Mesendoderm (in vitro differentiated cells): ENCODE measurements at places on chromosomes 5 and 9.

- DNase-seq: no peak
These were observed 2.6 kb downstream of the HDAC3 start for GRCh38 chr5:141633871-141634561.

- DNase-seq: no peak
These were observed 585.3 kb upstream of the GRAMD2B start for GRCh38 chr5:125837866-125838265.

- no peak for DNase-seq
These were observed 7.6 kb upstream of the AOPEP start for GRCh38 chr9:94718936-94719335.

GRCh38 chr5:113187906-113188305 is 211.3 kb downstream of the DCP2 start:
- no peak for DNase-seq

GRCh38 chr5:177538876-177539275 is 15.5 kb downstream of the FAM193B start:
- no peak for DNase-seq

- no peak for DNase-seq
These were observed 36.1 kb upstream of the ISL1 start for GRCh38 chr5:51347157-51347556.

- no peak for DNase-seq
These were observed 9.8 kb upstream of the MIER3 start for GRCh38 chr5:56961746-56962145.

DNA sequence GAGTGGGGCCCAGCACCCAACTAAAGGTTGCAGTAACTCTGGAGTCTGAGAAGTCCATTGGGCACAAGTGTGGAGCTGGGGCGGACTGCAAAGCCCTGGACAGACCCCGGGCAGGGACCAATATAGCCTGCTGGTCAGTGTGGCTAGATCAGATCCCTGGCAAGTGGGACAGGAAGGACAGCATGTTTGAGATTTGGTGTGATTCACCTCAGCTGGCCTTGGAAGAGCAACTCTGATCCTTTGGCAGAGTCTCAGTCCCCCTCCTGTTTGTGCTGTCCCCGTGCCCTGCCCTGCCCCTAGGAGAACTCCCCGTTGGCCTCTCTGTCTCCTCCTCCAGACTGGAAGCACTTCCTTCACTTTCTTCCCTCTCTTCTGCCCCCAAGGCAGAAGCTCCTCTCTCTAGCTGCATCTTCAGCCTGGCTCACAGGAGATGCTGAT is 255.3 kb downstream of the FSTL4 start:
- peak; percentile 57 for DNase-seq

DNA sequence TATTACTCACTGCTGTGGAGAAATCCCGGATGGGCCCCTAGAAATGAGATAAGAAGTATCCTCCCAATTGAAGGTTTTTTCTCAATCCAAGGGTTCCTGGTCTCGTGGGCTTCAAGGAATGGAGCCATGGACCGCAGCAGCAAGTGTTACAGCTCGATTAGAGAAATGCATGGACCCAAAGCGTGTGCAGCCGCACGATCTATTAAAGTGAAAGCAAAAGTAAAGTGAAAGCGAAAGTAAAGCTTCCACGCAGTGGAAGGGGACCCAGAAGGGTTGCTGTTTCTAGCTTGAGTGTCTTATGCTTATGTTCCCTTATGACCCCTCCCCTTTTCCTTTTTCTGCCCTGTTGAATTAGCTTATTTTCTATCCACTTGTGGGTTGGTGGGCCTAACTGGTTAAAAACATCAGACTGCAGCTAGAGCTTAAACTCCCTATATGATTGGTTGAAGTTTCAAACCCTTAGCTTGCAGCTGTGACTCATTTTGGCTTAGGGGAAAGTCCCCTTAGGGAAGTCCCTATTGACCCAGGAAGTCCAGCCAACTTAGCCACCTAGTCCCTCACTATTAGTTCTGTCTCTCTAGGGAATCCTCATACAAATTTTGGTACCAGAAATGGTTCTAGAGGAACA is 1111.8 kb downstream of the TAF11L14 start:
- DNase-seq: no peak

DNA sequence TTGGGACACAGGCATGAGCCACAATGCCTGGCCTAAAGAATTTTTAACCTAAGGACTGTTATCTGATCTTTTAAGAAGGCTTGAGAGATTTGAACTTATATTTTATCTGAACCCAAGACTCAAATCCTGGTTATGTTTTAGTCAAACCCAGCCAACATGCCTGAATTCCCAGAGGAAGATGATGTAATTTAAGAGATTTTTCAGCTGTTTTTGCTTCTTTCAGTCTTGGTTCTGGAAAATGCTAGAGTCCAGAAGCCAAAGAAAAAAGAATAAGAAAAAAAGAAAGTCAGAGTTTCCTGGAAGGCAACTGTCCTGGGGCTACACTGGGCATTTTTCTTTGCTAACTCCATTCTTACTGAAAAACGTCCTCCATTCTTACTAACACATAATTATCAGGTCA is 85.8 kb downstream of the SNX18 start:
- no peak for DNase-seq

GRCh38 chr5:139443831-139444453 is 4.6 kb upstream of the DNAJC18 start:
- DNase-seq: peak; percentile 51

- DNase-seq: no peak
These were observed 4.2 kb downstream of the USP20 start for GRCh38 chr9:129839324-129840023.

DNA sequence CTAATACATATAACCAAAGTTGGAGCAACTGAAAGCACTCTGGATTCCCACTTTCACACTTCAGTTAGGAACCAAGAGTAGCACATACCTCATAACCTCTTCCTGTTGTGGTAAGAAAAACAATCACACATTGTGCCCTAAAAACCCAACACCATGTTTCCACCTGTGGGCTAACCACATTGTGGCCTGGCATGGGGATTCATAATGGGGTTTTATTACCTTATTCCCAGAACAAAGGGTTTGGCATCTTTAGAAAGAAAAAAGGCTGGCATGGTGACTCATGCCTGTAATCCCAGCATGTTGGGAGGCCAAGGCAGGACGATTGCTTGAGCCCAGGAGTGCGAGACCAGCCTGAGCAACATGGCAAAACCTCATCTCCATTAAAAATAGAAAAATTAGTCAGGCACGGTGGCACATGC is 60.6 kb downstream of the HSD17B3 start:
- DNase-seq: no peak

DNA sequence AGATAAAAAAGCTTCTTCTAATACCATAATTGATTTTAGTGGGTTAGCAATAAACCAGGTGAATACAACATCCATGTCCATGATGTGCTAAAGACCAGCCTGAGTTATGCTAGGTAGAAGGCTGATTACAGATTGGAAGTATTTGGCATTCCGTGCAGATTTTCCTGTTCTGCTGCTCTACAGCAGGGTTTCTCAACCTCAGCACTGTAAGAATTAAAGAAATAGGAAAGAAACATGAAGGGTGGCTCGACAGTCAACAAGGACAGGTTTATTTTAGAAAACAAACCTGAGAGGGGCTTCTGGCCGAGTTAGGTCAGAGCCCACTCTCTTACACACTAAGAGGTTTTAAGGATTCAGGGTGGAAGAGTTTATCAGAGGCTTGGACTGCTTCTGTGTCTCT is 42.3 kb downstream of the ZFAND5 start:
- no peak for DNase-seq

- DNase-seq: peak; percentile 11
These were observed 533.8 kb upstream of the CYLC2 start for GRCh38 chr9:102461156-102461819.

- no peak for DNase-seq
These were observed 186.8 kb downstream of the SNX18 start for GRCh38 chr5:54704333-54704732.

DNA sequence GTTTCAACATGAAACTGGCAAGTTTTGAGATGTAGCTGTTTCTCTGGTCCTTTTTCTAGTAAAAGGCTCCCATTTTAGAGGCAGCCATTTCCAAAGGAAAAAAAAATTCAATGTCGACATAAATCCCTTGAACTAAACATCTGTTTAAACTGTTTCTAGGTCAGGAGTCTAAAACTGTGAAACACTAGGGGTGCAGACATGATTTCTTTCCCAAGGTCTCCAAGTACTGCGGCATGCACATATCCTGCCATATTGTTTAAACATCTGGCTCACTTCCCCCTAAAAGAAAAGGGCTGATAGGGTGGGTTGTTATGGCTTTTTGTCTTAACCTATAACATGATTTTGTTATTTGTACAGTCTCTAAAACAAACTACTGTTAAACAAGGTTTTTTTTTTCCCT is 51.1 kb downstream of the NFIB start:
- no peak for DNase-seq
